Anterior cingulate cortex (tissue), 58 donors: ENCODE measurements at places on chromosomes 5 and 9.

GRCh38 chr5:133081703-133082102, 29.9 kb downstream of the HSPA4 start:
- DNase-seq: no peak

GRCh38 chr9:77438653-77439052, 209.5 kb downstream of the GNA14 start:
- DNase-seq: no peak

DNA sequence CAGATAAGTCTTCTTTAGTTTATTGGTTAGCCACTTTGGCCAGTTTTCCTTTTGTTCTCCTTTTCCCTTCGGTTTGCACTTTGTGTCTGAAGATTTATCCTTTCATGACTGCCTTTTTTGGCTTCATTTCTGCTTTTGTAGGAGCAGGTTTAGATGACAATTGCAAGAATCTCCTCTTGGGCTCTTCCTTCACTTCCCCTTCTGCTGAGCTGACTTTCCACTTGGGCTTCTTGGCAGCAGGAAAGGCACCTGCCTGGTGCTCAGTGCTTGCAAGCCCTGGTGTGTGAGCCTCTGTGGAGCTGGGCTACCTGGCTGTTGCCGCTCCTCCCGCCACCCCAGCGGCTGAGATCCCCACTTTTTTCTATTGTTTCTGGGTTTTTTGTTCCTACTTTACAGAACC, 7.3 kb downstream of the CCDC112 start:
- DNase-seq: no peak

DNA sequence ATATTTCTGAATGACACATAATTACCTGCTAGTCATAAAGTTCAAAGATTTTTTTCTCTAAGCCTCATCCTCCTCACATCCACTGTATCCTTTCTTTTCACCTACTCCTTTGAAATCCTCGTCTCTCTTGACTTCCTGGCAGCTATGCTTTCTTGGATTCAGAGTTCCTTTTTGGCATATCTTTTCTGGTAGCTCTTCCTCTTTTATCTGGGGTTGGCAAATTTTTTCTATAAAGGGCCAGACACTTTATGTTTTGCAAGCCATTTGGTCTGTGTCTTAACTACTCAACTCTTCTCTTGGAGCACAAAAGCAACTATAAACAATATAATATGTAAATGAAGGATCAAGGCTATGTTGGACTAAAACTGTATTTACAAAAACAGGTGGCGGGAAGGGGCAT, 197.5 kb downstream of the KIAA0825 start:
- DNase-seq: no peak

- DNase-seq: no peak
These were observed 209.4 kb downstream of the PIK3R1 start for GRCh38 chr5:68424799-68425537.

DNA sequence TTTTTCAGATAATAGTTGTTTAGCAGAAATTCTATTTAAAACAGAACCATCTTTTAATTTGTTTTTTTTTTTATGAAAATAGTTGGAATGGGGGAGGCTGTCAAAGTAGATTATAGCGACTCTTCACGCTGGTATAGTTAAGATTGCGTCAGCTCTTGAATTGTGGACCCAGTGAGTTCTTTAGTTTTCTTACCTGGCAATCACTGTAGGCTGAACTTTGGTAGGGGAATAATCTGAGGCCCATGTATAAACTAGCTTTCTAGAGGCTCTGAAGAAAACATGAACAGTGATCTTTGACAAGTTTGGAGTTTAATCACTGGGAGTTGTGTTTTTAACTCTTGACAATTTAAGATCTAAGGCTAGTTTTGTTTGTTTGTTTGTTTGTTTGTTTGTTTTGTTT, 80.8 kb downstream of the CD180 start:
- no peak for DNase-seq

GRCh38 chr5:74139589-74139988, 500.9 kb downstream of the ENC1 start:
- DNase-seq: no peak

DNA sequence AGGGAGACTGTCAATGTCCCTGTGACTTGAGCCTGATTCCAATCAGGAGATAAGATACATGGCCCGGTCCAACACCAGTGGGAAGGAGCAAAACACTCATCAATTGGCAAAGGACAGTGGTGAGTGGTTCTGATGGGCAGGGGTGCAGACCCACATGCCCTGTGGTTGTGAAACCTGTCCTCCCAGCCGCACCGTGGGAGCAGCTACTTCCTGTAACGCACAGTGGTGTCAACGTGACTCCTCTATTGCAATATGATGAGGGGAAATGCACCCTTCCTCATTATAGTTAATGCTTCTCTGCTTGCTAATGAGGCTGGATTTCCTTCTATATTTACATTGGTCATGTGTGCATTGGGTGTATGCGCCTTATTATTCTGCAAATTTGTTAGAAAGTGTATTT, 223.0 kb downstream of the IRX1 start:
- DNase-seq: no peak

DNA sequence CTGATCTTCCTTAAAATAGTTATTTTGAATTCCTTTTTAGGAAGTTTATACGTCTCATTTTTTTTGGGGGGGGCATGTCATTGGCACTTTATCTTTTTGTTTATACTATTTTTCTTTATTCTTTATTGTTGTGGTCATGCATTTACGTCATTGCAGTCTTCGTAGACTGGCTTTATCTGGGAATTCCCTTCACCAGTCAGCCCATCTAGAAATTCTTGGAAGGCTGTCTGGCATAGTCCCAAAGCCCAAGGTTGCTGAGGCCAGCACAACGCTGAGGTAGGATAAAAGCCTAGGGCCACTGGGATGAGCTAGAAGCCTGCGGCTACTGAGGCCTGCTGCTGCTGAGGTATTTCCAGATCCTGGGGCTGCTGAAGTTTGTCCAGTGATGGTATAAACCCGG, 121.5 kb downstream of the ISOC1 start:
- DNase-seq: no peak

- no peak for DNase-seq
These were observed 30.7 kb downstream of the C6 start for GRCh38 chr5:41182666-41183065.

DNA sequence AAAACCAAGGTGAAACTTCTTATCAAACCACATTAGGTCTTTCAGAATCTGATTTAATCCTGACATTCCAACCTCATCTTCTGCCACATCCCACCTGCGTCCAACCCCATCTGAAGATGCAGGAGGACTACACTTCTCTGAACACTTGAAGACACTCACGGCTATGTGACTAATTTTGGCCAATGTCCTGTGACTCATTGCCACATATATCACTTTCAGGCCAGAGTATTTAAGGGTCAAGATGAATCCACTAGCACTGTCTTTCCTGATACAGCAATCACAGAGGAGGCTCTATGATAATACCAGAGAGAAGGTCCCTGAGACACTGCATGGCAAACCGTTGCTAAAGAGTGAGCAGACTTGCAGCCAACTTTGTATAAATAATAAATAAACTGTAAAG, 323.4 kb downstream of the NR2F1-AS1 start:
- DNase-seq: no peak

DNA sequence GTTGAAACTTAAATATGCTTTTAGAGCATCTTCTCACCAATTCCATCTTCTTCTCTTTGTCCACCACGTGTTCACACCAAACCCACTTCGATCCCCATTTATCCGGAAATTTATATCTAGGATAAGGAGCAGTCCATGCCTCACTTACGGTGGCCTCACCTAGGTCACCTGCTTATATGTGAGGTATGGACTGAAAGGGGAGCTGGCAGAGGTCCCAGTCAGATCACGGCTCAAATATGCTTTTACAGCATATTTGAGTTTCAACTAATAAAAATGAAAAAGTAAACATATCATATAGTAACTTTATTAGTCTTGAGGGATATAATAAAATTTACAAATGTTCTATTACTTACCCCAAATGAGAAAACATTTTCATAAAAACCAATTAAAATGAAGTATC, 508.4 kb downstream of the CDH18 start:
- no peak for DNase-seq

DNA sequence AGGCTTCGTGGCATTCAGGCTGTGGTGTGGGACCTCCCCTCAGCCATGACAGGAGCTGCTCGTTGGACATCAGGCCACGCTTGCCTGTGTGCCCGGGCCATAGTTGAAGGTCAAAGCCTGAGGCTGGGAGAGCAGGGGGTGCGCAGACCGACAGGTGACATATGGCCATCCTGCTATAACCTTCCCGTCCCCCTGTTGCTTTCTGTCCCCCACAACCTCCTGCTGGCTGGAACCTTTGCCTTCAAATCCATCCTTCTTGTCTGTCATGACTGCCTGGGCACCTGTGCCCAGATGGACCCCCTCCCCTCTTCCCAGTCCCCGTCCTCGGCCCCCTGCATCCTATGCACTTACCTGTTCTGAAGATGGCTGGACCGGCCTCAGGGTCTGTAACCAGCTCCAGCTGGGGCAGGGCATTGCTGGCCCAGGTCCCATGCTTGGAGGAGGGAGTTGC, 83.2 kb downstream of the WNK2 start:
- DNase-seq: no peak

DNA sequence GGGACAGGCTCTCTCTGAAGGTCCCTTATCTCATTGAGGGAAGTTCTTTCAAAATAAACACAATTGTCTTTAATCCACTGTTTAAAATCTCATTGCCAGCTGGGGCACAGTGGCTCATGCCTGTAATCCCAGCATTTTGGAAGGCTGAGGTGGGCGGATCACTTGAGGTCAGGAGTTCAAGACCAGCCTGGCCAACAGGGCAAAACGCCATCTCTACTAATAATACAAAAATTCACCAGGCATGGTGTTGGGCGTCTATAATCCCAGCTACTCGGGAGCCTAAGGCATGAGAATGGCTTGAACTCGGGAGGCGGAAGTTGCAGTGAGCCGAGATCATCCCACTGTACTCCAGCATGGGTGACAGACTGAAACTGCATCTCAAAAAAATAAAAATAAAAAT, 8.3 kb upstream of the NDFIP1 start:
- DNase-seq: no peak

DNA sequence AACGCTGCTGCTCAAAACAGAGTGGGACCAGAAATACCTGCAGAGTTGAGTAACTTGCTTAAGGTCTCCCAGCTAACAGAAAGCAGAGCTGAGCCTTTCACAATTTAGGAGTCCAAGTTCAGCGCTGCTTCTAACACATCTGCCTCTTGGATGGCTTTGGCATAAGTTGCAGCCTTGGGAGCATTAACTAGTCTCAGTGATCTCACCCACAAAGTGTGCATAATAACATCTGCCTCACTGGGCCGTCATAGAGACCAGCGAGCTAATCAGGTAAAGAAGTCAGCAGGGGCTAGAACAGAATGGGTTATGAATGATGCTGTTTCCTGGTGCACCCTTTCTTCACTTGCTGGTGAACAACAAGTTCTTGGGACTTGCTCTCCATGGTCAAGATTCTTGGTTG, 36.5 kb downstream of the WWC1 start:
- no peak for DNase-seq

DNA sequence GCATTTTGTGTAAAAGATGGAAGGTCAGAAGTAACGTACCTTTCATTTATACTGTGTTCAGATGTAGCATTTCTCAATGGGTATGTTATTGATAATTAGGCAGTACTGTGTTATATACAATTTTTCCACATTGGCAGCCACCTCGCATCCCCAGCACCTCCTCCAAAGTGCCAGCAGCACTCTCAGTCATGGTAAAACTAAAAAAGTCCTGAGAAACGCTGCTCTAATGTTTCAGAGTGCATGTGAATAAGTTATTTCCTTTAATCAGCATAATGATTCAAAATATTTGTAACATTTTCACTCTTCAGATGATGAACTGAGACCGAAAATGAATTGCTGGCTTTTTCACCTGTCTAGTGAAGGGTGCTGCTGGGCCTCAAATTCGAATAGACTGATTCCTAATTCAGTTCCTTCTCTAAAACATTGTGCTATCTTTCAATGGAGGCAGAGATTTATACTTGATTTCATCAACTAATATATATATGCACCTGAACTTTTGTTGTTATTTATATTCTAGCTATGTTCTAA, 79.9 kb upstream of the ANKRD55 start:
- DNase-seq: no peak

GRCh38 chr5:43421450-43422133, 9.4 kb upstream of the CCL28 start:
- no peak for DNase-seq

- no peak for DNase-seq
These were observed 128.7 kb downstream of the ATG10 start for GRCh38 chr5:82100303-82101077.

DNA sequence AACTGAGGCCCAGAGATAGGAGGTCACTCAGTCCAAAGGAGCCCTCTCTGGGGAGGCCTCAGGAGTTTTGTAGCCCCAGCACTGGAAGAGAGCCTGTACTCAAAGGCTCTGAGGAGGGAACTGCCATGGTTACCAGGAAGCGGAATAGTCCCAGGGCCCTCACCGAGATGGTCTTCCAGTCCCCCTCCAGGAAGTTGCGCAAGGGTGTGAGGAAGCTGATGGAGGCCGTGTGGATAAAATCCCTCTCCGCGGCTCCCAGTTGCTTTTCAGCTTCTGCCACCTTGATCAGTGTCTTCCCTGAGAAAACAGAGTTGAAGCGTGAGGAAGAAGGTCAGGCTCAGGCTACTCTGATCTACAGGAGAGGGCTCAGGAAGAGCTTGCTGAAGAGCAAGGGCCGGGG, 13.5 kb downstream of the SH3GLB2 start:
- no peak for DNase-seq

GRCh38 chr5:175920231-175920811, 47.8 kb downstream of the THOC3 start:
- no peak for DNase-seq

DNA sequence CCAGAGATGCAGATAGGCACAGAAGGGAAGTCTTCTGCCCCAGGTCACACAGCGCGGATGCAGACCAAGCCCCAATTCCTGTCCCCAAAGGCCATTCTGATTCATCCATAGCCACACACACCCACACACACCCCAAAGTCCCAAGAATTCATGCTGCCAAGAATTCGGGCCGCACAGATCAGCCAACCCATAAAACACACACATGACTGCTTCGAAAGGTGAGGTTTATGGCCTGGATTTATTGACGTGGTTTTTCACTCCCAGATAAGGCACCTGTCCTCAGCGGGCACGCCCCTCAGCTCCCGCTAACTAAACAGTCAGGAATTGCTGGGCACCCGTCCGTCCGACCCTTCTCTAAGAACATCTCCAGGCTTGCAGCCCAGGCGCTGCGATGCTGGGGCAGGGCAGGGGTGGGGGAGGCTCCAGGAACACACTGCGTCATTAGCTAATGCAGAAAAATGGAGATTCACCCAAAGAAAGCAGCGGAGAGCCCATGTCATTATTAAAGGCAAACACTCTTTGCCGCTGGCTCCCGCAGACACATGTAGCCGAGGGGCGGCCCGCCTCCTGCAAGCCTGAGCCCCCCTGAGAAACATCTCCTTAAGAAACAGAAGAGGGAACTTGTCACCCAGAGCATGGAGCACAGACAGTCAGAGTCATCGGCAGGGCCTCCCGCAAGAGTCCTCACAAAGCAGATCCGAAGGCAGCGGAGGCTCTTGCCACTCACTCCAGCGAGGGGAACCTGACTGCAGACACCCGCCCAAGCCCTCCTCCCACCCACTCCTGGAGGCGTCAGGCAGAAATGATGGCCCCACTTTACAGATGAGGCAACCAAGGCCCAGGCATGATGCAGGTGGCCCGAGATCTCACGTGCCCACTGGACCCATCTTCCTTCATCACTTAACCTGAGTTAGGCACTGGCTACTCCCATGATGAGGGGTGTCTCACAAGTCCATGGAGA, 19.9 kb downstream of the VAV2 start:
- DNase-seq: no peak
